ENCODE measurements at places on chromosomes 6 and 20. TPM values are rescaled to one million over a fixed set of nuclear protein-coding genes. Genes with fewer than 3 reads are reported as not detected.

The FAXC gene
- 5.9 TPM for total RNA-seq

The PTCRA gene
- not detected for total RNA-seq

The STK4 gene
- total RNA-seq: 14.0 TPM

The SDC4 gene
- 103 TPM for total RNA-seq

The SLC35F1 gene
- not detected for total RNA-seq

The PRICKLE4 gene
- total RNA-seq: 0.64 TPM

The GINS1 gene
- 34.6 TPM for total RNA-seq

The UBE2C gene
- 240 TPM for total RNA-seq

The TMEM217 gene
- 0.53 TPM for total RNA-seq

The BCAS4 gene
- total RNA-seq: 26.5 TPM

The TRERF1 gene
- total RNA-seq: 7.9 TPM

The GPLD1 gene
- 0.77 TPM for total RNA-seq

The TMC2 gene
- not detected for total RNA-seq

The PCMTD2 gene
- 11.2 TPM for total RNA-seq

The PI3 gene
- 2.2 TPM for total RNA-seq

The PRR18 gene
- 0.06 TPM for total RNA-seq

The PGBD1 gene
- 5.1 TPM for total RNA-seq

The CYB5R4 gene
- 23.8 TPM for total RNA-seq

The PBX2 gene
- total RNA-seq: 13.4 TPM

The FARS2 gene
- total RNA-seq: 10.2 TPM

The SALL4 gene
- total RNA-seq: 1.6 TPM

The HDAC2 gene
- total RNA-seq: 78.8 TPM

The COL9A3 gene
- total RNA-seq: 0.96 TPM

The MRPS26 gene
- total RNA-seq: 107 TPM

The LAMA2 gene
- total RNA-seq: 0.30 TPM

The PROCR gene
- total RNA-seq: 142 TPM

The SOX12 gene
- total RNA-seq: 25.4 TPM

The EYA4 gene
- total RNA-seq: 8.3 TPM

The ARMC12 gene
- total RNA-seq: 0.76 TPM

The BAG2 gene
- 6.9 TPM for total RNA-seq

The MAFB gene
- total RNA-seq: 0.11 TPM

All from A549 treated with Mapracorat at 1 μM for 4 hours (cell line).